Activated CD4-positive, alpha-beta T cell treated with anti-CD3 and anti-CD28 coated beads, Interleukin-2, amount 50 U/mL, for 16 hours (primary cell): ENCODE measurements at places on chromosomes 5 and 9.

DNA sequence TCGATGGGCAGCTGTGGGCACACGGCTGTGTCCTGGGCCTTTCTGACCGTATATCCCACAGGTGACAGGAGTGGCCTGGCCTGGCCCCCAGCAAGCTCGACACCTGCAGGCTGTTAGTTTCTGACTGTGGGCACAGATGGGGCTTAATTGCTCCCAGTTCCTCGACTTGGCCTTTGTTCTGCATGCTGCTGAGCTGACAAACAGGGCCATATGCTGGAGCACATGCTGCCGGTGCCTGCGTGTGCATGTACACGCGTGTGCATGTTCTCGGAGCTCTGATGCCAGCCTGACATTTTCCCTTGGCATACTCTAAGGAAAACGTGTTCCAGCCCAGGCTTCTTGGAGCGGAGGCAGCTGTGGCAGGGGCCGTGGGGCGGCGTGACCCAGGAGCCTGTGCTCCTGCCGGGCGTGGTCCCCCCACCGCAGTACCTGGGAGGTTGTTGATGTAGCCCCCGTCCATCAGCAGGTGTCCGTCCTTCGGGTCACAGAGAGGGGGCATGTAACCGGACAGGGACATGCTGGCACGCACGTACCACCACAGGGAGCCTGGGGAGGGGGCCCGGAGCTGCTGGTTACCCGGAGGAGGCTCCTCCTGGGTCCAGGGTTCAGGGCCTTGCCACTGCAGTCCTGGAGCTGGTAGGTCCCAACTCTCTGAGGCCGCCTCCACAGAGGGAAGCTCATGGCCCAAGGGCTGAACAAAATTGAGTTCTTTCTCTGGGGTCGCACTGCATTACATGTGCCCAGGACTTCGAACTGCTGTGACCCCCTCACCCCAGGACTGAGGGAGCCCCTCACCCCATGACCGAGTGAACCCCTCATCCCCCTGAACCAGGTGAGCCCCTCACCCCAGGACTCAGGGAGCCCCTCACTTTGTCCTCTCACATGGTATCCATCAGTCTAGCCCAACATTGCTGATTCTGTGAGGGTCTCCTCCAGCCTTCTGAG, 4.1 kb upstream of the NSMF start:
- DNase-seq, result no peak

DNA sequence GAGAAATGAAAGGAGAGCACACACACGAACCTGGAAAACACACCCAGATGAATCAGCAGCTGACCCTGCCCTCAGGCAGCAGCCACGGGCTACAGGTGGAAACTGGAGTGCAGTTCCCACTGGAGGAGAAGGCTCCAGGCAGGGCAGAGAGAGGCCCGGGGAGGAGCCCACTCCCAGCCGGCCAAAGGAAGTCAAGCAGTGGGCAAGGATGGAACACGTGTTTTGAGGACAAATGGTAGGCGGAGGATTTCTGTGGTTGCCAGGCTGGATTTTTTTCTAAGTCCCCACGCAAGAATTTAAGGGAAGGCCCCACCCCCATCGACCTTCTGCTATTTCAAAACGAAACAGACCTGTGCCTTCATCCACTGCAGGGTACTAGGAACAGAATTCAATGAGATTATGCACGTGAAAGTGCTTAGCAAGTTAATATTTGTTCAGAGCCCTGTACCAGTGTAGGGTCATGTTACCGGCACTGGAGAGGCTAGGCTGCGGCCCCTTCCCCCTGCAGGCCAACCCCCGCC, 6.8 kb downstream of the EPB41L4B start:
- no peak for DNase-seq

GRCh38 chr5:117177302-117177701, 602.7 kb upstream of the SEMA6A start:
- DNase-seq, result no peak

DNA sequence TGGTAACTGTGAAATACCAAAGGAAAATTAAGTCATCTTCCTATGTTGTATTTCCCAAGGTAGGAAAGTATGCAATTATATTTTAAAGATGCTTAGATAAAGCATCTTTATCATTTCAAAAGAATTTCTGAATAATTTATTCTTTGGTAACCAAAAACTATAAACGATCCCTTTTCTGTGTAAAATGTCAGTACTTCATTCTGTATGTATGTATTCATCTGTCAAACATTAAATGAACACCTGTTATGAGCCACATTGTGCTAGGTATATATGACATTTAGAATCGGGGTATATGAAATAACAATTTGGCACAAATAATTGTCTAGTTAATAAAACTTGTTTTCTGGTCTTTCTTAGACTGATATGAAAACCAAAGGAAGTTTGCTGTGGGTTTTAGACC, 89.4 kb upstream of the DHFR start:
- DNase-seq, result no peak

- DNase-seq, result no peak
These were observed 6.8 kb upstream of the CRHBP start for GRCh38 chr5:76946090-76946489.

- no peak for DNase-seq
These were observed 132.0 kb downstream of the NSG2 start for GRCh38 chr5:174177531-174177930.

DNA sequence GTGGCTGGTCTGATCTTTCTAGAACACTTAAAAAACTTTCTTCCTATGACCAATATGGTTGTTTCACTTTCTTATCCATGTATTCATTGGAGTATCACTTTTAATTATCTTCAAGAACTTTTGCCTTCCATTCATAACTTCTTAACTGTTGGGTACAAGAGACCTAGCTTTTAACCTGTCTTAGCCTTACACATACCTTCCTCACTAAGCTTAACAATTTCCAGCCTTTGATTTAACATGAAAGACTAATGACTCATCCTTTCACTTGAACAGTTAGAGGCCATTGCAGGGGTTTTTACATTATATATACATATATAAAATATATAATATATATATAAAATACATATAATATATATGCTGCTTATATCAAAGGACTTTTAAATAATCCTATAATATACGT, 57.9 kb downstream of the ABHD17B start:
- DNase-seq, result peak; percentile 10

- DNase-seq, result no peak
These were observed 4.8 kb upstream of the NRARP start for GRCh38 chr9:137306850-137307254.
